Stimulated activated CD4-positive, alpha-beta T cell treated with anti-CD3 and anti-CD28 coated beads, Interleukin-1b, Interleukin-23, amount 100 ng/mL, for 24 hours (primary cell): ENCODE measurements at places on chromosomes 12 and 14.

- DNase-seq: no peak
Observed at GRCh38 chr12:123242116-123242904, 9.1 kb downstream of the MTRFR start.

DNA sequence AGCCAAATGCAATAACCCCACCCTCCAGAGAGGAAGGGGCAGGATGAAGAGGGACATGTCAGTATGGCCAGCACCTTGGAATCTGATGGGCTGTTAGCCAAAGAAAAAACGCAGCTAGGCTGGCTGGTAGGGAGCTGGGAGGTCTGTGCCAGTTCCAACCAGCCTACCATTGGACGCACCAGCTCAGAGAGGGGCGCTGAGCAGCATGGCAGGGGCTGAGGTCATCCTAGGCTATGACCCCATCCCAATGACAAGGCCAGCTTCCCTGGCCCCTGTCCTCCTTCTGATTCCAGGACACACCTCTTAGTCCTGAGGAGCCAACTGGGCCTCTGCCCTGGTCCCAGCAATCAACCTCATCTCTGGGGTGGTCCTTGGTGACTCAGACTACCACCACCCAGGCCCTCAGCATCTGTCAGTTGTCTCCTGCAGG is 12.2 kb downstream of the ACTN1 start:
- no peak for DNase-seq

- no peak for DNase-seq
Observed at GRCh38 chr12:24554612-24555295, 394.1 kb downstream of the BCAT1 start.

GRCh38 chr14:52789118-52789517 is 2.3 kb downstream of the GNPNAT1 start:
- DNase-seq: no peak

GRCh38 chr12:46209914-46210872 is 58.6 kb downstream of the SLC38A1 start:
- peak; percentile 62 for DNase-seq

- DNase-seq: peak; percentile 10
Observed at GRCh38 chr12:126747530-126748149, 1519.3 kb upstream of the TMEM132C start.

DNA sequence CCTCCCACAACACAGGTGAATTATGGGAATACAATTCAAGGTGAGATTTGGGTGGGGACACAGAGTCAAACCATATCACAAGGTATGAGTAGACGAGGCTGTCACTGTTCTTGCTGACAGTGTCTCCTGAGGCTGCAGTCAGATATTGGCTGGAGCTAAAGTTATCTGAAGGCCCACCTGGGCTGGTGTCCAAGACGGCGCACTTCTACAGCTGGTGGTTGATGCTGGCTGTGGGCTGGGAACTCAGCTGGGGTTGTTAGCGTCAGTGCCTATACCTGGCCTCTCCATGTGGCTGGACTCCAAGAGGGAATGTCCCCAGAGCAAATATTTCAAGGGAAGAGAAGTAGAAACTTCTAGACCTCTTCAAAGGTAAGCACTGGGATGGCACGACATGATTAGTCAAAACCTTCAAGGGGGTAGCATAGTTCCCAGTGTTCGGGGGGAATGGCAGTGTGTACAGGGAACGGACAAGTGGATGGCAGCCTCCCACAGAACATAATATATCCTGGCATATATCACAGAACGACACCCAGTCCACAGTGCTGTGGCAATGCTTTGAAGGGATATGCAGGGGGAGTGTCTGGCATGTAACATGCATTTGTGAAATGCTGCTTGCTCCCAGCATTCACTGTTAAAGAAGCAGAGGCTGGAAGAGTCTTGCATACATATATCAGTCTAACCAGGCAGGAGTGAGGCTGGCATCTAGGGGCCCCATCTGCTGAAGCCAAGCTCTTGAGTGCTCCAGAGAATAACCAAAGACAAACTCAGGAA is 126.7 kb upstream of the RFLNA start:
- DNase-seq: no peak

DNA sequence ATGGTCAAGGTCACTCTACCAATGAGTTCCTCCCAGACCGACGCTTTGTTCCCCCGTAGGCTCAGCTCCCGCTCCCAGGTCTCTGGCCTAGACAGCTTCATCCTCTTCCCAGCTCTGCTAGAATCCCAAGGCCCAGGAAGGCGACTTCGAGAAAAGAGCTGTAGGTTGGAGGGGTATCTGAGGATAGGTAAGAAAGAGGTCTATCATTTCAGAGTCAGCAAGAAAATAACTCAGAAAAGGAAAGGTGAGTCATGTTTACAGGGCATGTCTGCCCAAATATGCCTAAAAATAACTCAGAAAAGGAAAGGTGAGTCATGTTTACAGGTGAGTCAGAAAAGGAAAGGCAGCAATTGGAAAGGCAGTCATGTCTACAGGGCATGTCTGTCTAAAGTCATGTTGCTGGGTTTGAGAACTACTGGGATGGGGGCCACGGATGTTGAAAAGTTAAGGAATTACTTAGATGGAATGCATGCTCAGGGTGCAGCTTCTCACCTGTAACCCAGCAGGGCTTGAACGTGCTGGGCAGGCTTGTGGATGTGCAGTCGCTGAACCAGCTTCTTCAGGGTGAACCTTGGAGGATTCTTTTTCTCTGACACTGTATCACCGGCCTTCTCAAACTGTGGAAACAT is 12.2 kb downstream of the TEP1 start:
- DNase-seq: no peak

DNA sequence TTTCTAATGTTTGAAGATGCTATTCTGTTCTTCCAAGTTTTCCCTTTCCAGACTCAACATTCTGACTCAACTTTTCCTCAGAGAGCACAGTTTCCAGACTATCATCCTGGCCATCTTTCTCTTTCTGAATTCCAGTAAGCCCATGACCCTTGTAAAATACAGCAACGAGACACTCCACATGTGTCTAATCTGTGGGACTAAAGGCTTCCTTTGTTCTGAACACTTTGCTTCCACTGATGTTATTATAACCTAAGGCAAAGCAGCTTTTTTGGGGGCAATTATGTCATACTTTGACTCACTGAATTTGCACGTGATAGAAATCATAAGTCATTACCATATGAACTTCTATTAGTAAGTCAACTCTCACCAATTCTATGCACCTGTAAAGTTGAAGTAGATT is 6.3 kb upstream of the ART4 start:
- DNase-seq: no peak

DNA sequence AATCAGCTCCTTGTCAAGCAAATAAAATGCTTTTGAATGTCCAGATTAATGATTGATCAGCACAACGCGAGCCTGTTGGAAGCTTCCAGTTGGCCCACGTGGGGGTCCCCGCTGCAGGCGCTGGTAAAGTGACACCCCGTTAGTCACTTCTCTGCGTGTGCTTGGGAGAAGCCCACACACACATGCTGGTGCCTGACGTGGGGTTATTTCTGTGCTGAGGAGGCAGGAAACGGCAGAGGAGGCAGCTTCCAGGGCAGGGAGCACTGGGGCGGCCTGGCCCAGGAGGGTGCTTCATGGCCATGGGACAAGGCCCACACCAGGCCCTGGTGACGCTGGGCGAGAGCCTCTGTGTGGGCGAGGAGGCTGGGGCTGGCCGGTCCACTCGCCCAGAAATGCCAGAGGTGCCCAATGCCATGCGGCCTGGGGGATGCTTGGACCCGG is 101.5 kb downstream of the KIF26A start:
- DNase-seq: no peak

DNA sequence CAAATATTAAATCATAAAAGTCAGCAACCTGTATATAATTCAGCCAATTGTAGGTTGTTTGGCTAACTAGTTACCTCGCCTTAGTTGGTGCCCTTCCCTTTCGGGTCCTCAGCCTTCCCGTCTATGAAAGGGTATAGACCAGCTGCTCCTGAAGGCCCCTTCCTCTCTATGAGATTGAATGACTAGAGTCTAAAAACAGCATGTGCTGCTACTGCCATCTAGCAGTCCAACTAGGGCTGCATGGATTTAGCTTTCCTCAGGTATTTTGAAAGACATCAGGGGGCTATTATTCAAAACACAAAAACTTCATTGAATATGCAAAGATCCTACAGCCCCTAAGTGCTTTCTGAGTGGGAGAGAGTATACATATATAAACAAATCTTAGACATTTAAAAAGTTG is 37.0 kb upstream of the TMEM263 start:
- DNase-seq: no peak

GRCh38 chr12:80778005-80778541 is 61.4 kb downstream of the MYF5 start:
- peak; percentile 1 for DNase-seq

- DNase-seq: no peak
Observed at GRCh38 chr14:64602826-64603225, 53.1 kb downstream of the PPP1R36 start.

- no peak for DNase-seq
Observed at GRCh38 chr14:77120771-77121743, 20.5 kb downstream of the ZDHHC22 start.

DNA sequence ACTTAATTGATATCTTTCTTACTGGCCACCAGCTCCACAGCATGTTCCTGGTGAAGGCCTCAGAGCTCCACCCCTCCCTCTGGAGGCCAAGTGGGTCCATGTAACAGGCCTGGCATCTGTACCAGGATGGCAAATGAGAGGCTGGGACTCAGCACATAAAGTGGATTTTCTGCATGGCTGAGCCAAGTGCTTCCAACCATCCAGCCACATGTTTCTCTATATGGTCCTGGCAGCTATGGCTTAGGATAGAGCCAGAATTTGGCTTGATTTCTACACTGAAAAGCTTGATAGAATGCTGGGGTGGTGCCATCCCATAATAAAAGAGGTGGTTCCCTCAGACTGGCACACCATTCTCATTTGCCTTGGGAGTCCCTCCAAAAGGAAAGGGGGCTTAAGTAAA is 94.1 kb downstream of the PAX9 start:
- no peak for DNase-seq

DNA sequence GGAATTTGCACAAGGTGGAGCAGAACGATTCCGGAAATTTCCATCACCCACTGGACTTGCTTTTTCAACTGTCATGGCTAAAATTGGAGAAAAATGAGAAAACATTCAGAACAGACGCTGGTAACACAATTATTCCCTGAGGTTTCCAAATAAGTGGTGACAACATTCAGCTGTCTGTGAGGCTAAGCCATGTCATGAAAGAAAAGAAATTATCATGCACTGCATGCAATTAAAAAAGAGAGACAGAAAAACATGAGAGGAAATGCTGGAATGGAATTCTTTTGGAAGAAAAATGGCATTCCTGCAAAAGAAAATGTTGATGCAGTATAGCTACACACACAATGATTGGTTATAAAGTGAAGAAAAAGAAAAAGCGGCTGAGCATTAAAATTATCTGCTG is 87.3 kb downstream of the C2CD5 start:
- no peak for DNase-seq

DNA sequence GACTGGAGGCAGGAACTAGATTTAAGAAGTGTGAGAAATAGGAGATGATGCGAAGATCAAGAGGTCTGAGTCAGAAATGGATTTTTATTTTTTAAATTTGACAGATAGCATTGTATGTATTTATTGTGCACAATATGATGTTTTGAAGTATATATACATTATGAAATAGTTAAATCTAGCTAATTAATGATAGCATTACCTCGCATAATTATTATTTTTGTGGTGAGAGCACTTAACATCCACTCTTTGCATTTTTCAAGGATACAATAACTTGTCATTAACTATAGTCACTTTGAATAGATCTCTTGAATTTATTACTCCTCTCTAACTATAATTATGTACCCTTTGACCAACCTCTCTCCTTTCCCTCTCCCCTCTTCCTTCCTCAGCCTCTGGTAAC is 3.7 kb downstream of the SMOC1 start:
- DNase-seq: no peak
